Activated CD4-positive, alpha-beta memory T cell treated with anti-CD3 and anti-CD28 coated beads for 36 hours (primary cell): ENCODE measurements at places on chromosomes 12 and 14. TPM values are rescaled to one million over a fixed set of nuclear protein-coding genes. Genes with fewer than 3 reads are reported as not detected.
A peak's percentile ranks its signal among the peaks of the same experiment; 100 is the strongest.

DNA sequence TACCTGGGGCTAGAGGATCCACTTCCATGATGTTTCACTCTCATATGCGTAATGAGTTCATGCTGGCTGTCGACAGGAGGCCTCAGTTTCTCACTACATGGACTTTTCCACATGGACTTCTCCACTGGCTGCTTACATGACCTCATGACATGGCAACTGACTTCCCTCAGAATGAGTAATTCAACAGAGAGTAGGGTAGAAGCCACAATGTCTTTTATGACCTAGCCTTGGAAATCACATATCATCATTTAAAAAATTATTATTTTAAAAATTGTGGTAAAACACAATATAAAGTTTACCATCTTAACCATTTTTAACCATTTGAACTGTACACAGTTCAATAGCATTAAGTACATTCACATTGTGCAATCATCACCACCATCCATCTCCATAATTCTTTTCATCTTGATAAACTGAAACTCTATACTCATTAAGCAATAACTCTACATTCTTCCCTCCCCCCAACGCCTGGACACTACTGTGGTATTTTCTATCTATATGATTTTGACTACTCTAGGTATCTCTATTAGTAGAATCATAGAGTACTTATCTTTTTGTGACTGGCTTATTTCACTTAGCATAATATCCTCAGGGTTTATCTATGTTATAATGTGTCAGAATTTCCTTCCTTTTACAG, 144.5 kb downstream of the TGFB3 start:
- no peak for DNase-seq

The PLD4 gene
- not detected for total RNA-seq

- DNase-seq = no peak
Measured at GRCh38 chr12:105858981-105859710, 279.6 kb downstream of the NUAK1 start.

The DPPA3 gene
- total RNA-seq = not detected

GRCh38 chr14:73462815-73463214, 4.5 kb upstream of the NUMB start:
- DNase-seq = no peak

- peak; percentile 65 for DNase-seq
Measured at GRCh38 chr14:76050797-76051392, 65.3 kb downstream of the IFT43 start.

- no peak for DNase-seq
Measured at GRCh38 chr14:58200480-58200841, 512 bp downstream of the ACTR10 start.

- no peak for DNase-seq
Measured at GRCh38 chr12:115758877-115759620, 518.4 kb downstream of the MED13L start.

The SVOP gene
- total RNA-seq = not detected

DNA sequence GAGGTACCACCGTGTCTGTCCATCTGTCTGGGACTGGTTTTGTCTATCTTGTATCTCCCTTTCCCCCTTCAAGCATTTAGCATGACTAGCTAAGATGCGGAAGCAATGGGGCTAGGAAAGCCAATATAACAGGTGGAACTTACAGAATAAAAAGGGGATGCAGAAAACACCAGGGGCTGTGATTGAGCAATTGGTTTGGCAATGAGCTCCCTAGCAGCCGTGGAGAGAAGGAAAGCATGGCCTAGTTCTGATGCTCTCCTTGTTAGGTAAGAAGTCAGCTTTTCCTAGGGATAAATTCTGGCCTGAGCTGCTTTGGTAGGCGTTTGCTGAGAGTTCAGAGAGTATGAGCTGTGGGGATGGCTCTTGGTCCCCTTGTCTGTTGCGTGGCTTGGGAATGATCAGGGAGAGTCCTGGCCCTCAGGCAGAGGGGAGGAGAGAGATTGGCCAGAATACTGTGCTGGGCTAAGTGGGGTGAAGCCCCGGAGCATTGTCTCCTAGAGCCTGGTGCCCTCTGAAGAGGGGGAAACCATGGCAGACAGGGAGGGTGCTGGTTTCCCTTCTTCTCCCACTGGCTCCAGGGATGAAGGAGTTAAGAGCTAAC, 7.1 kb downstream of the SETD1B start:
- no peak for DNase-seq
